T-helper 17 cell (primary cell): ENCODE measurements at places on chromosomes 2 and 18.

DNA sequence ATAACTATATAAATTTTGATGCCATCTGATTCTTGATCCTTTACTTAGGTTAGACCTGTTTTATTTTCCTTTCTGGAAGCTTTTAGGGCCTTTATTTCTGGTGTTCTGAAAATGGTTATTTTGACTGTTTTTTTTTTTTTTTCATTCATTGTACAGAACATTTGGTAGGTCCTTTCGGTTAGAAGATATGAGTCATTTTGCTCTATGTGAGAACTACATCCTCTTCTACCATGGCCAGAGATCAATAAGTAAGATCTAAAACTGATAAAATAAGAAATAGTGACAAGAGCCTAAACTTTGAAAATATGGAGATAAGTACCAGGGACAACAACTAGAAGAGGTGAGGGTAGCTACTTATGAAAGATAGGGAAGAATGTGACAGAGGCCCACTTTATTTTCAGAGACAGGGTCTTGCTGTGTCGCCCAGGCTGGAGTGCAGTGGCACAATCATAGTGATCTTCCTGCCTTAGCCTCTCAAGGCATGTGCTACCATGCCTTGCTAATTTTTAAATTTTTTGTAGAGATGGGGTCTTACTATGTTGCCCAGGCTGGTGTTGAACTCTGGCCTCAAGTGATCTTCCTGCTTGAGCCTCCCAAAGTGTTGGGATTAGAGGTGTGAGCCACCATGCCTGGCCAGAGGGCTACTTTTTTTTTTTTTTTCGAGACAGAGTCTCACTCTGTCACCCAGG lies 66.5 kb downstream of the EIF2AK3 start:
- DNase-seq: no peak

DNA sequence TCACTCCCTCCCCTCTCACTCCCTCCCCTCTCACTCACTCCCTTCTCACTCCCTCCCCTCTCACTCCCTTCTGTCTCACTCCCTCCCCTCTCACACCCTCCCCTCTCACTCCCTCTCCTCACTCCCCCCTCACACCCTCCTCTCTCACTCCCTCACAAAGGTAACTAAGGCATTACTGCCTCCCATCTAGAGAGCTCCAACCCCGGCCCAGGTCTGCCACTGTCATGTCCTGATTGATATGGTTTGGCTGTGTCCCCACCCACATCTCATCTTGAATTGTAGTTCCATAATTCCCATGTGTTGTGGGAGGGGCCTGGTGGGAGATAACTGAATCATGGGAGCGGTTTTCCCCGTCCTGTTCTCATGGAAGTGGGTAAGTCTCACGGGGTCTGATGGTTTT lies 359.9 kb upstream of the MYT1L start:
- DNase-seq: no peak

GRCh38 chr2:42044939-42045338 lies 2.9 kb upstream of the PKDCC start:
- DNase-seq: no peak

- DNase-seq: no peak
Measured at GRCh38 chr2:30184035-30184434, 37.2 kb downstream of the YPEL5 start.

- DNase-seq: no peak
Measured at GRCh38 chr2:207458582-207458981, 71.2 kb upstream of the CREB1 start.

DNA sequence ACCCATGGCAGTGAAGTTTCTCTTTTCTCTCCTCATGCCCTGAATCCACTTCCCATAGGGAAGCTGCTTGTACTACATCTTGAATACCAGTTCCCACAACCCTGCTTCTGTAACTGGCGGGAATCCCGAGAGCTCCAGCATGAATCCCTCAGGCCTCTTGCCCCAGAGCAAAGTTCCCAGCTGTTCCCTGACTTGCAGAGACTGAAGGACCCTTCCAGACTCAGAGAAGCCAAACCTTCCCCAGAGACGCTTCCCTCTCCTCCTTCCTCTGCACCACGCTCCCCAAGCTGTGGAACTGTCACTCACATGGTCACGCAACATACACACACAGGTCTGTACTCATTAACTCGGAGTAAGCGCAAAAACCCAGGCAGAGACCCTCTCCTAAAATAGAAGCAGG lies 26.4 kb downstream of the TRAPPC12 start:
- no peak for DNase-seq

DNA sequence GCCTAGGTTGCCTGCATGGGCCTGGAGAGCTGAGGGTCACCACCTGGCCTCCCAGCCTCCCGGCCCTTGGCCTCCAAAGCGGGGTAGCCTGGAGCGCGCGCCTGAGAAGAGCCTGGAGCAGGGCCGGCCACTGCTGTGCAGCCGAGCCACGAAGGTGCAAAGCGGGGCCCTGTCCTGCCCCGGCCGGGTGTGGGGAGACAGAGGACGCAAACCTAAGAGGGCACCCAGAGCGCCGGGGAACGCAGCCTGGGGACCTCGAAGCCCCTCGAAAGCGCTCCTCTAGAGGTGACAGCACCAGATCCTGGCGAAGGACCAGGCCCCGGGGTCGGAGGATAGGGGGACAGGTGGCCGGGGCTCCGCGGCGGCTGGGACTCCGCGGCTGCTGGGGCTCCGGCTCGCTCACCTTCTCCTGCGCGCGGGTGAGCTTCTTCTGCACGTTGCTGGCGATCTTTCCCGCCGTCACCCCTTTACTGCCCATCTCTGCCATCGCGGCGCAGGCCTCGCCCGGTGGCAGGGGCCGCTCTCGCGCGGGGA lies 430 bp downstream of the BIN1 start:
- no peak for DNase-seq
